ENCODE measurements at places on chromosomes 16 and 17. TPM values are rescaled to one million over a fixed set of nuclear protein-coding genes. Genes with fewer than 3 reads are reported as not detected.

DNA sequence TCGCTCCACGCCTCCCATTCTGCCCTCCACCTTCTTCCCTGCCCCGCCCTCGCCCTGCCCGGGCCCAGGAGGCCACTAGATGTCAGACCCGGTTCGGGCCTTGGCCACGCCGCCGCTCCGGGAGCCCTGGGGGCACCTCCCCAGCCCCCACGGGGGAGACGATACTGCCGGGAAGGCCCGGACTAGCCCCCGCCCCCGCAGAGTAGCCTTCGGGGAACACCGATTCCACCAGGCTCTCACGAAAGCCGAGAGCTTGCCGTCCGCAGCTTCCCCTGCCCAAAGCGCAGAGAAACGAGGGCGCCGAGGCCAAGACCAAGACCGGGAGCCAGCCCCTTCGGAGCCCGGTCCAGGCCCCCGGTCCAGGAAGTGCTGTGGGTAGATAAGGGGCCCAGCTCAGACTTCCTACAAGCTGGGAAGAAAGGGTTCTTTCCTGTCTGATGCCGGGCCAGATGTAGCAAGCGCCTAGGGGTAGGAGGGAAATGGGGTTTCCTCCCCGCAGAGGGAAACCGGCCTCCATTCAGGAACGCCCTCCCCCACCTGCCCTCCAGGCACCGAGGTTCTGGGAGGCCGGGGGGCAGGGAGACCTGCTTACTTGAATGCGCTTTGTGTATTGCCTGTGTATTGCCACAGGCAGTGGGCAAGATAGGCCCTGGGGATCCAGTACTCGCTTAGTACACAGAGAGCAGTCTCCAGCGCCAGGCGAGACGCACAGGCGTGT, 806 bp upstream of the CYB561 start:
- peak; percentile 73 for DNase-seq

DNA sequence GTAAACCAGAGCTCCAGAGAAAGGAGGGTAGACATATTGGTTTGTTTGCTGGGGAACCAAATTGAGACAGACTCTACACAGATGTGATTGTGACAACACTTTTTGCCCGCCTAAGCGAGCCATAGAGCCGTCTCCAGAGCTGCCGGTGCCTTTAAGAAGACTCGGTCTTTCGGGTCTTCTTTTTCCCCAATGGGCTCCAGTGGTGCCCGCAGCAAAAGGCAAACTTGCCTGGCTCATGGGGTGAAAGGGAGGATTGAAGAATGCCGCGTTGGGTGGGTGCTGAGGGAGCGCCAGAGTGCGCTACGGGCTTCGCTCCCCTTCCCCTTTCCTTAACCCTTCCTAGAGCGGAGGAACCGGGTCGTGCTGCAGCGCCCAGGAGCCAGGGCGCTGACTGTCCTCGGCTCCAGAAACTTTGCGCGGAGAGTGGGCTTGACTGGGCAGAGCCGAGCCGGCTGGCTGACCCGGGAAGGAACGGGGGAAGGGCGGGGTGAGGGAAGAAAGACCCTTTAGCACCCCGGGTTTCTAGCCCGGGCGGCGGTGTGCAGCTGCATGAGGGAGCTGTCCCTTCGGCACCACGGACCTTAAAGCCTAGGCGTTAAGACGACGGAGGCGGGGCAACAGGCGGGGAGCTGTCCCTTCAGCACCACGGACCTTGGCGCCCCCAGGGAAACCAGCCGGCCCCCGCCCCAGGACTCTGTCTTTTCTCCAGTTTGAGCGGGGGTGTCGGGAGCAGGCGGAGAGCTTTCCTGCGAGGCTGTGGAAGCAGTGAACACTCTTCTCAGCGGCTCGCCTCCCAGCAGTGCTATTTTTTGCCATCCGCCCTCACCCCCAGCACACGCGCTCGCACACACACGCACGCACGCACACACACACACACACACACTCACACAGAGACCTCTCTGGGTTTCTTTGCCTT, at the start of gene CACNG3:
Gene CACNG3, plus strand, starts transcription at position 880 of the 916 bp plus-strand sequence. CDS start 420 bp downstream, outside the sequence.
- peak; percentile 65 for DNase-seq

GRCh38 chr16:57045694-57046381, 46.5 kb upstream of the CPNE2 start:
- DNase-seq, result peak; percentile 75

GRCh38 chr17:76530095-76530723, 7.3 kb downstream of the CYGB start:
- peak; percentile 81 for DNase-seq

DNA sequence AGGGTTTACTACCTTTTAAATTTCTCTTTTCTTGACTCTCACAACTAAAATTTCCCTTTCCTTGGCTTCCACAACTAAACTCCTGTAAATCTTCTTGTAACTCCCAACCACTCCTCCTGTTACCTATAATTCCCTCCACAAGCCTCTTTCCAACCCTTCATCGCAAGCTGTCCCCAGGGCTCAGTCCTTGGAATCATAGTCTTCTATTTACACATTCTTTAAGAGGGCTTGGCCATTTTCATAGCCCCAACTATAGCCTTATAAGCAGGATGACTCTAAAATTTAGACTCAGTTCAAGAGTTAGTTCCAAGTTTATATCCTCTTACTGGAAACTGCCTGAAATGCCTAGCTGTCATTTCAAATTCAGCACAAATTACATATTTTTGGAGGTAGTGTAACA, 23.9 kb downstream of the GLG1 start:
- DNase-seq, result no peak

DNA sequence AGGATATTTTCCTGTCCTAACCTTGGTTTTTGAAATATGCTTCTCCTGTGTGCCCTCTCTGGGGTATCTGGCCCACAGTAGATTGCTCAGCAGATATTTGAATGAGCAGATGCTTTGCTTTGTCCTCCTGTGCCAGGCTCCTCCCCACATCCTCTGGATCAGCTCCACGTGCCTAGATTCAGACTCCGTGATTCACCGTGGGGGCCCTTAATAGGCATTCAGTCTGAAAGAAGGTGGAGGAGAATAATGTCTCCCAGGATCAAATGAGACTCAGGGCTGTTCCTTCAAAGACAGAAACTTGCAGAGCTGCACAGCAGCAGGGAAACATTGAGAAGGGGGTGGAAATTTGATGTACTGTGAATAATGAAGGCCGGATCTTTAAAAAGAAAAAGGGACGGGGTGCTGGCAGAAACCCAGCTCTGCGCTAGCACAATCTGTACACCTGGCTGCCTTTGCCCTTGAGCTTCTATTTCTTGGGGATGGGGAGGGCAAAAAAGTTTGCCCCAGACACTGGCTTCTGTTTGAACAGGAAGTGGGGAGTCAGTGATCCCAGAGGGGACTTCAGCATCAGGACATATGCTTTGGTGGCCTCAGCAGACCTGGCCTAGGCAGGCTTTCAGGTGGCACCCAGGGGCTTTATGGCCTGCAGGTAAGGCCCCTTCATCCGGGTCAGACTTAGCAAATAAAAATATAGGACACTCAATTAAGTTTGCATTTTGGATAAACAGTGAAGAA, 15.9 kb upstream of the SLC12A3 start:
- DNase-seq, result peak; percentile 94

- DNase-seq, result no peak
These were observed 267.9 kb downstream of the CBLN1 start for GRCh38 chr16:49013727-49014080.

DNA sequence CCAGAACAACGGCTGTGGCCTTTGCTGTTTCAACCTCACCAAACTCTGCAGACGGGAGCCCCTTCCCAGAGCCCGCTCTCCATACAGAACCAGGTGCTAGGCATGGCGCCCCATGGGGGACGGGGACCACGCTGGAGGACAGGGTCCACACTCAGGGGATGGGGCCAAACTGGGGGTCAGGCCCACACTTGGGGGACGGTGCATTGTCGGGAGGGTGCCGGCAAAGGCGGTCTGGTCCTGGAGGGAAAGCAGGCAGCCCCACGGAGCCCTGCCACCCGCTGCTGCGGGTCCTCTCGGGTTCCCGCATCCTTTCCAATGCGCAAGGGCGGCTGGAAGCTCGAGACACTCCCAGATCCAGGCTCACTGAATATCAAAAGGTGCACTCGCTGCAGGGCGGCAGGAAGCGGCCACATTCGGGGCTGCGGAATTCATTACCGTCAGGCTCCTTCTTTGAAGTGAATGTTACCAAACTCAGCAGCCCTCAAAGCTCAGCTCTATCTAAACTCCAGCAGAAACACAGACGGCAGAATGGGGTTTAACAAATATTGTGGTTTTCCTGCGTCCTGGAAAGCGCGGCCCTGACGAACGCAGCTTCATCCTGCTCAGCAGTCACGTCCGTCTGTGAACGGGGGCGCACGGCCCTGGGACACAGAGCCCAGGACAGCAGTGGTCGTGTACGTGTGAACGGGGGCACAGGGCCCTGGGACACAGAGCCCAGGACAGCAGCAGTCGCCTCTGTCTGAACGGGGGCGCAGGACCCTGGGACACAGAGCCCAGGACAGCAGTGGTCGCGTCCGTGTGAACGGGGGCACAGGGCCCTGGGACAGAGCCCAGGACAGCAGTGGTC, 41.3 kb downstream of the LMF1 start:
- DNase-seq, result no peak

Gene GRB7
- polyA plus RNA-seq, result not detected
